Activated T-helper 2 cell treated with anti-CD3 and anti-CD28 coated beads, Interferon-gamma antibody, Interleukin-2, Interleukin-4, amounts not matched to agents 10 μg/mL and 5 μg/mL and 100 μg/mL, durations not matched to agents 14 hours and 24 hours and 36 hours (primary cell): ENCODE measurements at places on chromosomes 7 and 10. TPM values are rescaled to one million over a fixed set of nuclear protein-coding genes. Genes with fewer than 3 reads are reported as not detected.
A peak's percentile ranks its signal among the peaks of the same experiment; 100 is the strongest.

DNA sequence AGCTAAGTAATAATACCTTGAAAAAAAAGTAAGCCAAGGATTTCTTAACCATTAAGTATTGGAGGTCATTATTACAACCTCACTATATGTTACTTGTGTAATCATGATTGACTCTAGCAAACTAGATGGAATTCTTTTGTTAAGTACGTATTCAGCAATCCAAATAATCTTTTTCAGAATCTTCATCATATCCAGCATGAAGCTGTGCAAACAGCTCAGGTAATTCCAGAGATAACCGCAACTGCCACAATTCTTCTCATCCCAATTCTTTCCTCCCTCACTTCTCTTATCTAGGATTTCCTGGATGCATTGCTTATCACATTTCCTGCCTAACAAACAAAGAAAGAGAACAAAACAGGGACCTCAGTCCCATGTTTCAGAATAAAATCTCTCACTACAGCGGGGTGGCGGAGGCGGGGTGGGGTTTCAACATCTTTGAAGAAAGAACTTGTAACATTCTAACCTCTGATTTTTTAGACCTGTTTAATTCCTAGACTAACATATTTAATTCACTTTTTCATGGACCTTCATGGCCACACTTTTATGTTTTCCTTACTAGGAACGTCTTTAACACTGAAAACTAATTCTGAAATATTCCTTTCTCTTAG lies 156.5 kb downstream of the POM121L12 start:
- DNase-seq: no peak

FAM180A gene
- total RNA-seq: not detected in 2 replicates

DNA sequence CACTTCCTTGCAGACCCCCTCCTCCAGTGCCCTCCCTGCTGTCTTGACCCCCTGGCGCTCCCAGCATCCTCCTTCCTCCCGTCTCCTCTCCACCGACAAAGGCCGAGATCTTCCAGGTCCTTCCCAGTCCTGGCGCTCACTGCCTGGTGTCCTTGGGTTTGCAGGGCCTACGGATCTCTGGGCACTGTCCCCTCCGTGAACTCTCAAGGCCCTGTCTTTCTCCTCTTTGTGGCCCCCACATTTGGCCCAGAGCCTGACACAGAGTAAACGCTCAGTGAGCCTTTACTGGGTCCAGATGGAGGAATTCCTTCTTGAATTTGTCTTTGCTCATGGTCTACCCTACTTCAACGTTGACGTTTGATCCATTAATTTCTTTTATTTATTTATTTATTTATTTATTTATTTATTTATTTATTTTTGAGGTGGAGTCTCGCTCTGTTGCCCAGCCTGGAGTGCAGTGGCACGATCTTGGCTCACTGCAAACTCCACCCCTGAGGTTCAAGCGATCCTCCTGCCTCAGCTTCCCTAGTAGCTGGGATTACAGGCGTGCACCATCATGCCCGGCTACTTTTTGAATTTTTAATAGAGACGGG lies 29.7 kb downstream of the TMEM270 start:
- DNase-seq: no peak

- DNase-seq: peak; percentile 55
Observed at GRCh38 chr10:86711513-86712316, 43.4 kb downstream of the LDB3 start.

GRCh38 chr7:127886248-127886647 lies 145.0 kb downstream of the LRRC4 start:
- DNase-seq: no peak

OPN4 gene
- not detected in 2 replicates for total RNA-seq

ANXA8L1 gene
- total RNA-seq: not detected in 2 replicates

GRCh38 chr7:84697506-84697905 lies 489.4 kb downstream of the SEMA3D start:
- no peak for DNase-seq

VTI1A gene
- 33.6 and 39.5 TPM in 2 replicates for total RNA-seq

- no peak for DNase-seq
Observed at GRCh38 chr10:110260746-110261477, 43.8 kb downstream of the SMNDC1 start.
